ENCODE measurements at places on chromosomes 2 and 18.

DNA sequence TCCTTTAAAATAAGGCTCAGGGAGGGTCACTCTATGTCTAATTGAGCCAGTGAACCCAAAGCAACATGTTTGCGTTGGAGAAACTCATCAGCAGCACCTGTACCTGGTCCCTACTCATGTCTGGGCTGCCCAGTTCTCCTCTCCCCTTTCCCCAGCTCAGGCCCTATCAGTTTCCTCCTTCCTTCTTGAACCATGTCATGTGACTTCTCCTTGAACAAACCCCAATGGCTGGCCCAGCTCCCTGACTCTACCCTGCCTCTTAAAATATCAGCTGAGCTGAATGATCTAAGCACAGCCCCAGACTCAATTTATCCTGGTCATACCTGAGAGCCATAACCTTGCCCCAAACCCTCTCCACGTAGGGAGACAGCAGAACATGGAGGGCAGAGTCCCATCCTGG lies 290.9 kb downstream of the LPIN1 start:
- no peak for DNase-seq

DNA sequence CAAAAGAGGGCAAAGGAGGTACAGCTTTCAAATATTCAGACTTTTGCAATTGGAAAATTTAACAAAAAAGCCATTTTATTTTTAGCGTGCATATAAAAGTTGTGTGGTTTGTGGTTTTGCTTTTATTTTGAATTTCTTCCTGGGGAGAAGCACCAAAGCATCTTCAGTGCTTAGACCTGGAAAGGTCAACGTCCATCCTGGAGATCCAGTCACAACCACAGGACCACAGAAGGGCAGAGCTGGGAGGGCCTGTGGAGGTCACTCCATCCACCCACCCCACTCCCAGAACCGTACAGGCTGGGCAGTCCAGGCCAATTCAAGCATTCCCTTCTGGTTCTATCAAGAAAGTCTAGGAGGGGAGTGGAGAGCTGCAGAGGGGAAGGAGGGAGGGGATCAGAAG lies 43.8 kb downstream of the MPHOSPH10 start:
- DNase-seq = no peak

- no peak for DNase-seq
Observed at GRCh38 chr2:189111063-189111715, 68.4 kb downstream of the COL5A2 start.

- DNase-seq = no peak
Observed at GRCh38 chr18:4444306-4444705, 10.8 kb downstream of the DLGAP1 start.

GRCh38 chr2:62147610-62148301 lies 48.2 kb upstream of the B3GNT2 start:
- no peak for DNase-seq

DNA sequence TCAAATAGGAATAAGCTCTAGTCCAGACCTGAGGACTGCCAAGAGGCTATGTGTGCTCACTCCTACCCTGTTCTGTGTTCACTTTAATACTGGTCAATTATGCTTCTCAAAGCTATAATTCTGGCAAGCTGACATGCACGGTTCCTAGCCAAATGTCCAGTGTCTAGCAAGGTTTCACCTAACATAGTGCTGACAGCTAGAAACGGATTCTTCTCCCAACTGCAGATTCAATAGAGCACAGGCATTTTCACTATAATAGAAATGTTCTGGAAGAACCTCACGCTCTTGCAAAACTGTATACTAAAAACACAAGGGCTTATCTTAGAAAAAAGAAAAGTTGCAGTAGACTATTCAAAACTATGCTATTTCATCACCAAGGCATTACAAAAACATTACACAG lies 45.1 kb downstream of the HDAC4 start:
- DNase-seq = no peak

GRCh38 chr2:225008179-225008856 lies 34.0 kb downstream of the DOCK10 start:
- DNase-seq = no peak

DNA sequence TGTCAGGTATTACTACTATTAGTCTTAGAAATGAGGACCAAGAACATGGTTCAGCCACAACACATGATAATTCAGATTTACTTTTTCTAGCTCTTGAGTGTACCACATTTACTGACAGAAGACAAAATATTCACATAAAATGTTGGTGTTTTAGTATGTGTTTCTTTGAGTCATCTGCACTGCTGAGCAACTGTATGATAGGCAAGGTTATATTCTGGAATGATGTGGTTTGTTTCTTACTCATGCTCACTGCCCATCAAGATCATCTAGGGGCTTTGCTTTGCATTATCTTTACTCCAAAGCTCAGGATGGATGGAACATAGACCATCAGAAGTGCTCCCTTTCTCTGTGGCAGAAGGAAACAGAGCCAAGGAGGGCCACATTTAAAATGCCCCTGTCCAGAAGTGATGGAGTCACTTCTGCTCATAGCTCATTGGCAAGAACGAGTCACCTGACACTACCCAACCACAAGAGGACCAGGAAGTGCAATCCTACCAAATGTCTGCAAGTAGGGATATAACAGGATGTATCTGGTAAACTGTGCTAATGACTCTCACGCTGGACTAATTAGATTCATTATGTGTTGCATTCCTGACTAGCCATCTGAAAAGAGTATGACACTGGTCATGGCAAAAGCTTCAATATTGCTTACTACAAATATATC lies 81.5 kb downstream of the DIS3L2 start:
- no peak for DNase-seq

DNA sequence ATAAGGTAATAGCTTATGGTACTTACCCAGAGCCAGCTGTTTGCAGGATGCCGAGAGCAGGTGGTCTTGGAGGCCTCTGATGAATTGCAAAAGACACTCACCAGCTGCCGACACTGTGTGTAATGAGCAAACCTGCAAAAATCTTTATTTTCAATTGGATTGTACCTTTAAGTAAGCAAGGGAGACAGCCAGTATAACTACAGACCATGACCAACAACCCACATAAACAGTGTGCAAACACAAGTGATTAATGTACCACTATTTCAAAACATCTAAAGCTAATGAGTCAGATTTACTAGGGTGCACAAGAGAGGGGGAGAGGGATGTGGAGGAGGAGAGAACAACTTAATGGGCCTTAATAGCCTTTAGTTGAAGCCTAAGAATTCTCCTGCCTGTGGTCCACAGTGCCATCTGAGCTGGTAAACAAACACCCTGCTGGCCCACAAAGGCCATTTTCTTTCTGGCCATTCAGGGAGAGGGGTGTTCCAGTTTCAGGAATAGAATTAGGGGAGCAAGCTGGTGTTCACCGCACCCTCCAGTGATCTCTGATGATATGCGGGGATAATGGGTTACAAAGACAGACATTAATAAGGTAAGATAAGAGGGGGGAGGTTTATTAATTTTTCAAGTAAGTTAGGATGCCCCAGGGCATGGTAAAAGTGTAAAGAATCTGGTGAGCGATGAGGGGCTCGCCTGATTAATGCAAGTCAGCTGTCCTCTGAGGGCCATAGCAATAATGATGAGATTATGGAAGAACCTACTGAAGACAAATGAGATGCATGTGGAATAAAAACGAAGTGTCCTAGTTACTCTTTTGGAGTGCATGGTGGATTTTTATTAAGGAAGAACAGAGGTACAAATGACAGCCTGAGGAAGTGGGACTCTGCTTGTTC lies 196.4 kb downstream of the HRH4 start:
- no peak for DNase-seq

GRCh38 chr18:76491473-76491775 lies 3.6 kb downstream of the ZNF516 start:
- no peak for DNase-seq

DNA sequence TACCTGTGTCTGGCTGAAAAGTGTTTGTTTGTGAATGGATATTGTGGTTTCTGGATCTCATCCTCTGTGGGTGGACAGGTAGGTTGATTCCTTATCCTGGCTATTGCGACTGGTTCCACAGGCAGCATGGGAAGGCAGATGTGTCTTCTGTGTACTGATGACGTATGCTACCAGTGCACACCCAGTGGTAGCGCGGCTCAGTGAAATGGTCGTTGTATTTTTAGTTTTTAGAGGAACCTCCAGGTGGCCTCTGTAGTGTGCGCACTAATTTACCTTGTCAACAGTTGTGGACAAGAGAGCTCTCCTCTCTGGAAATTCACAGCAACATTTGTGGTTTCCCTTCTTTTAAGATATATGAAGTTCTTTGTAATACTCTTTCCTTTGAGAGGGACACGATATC lies 52.5 kb downstream of the CCDC74A start:
- no peak for DNase-seq

GRCh38 chr2:54665436-54665856 lies 58.0 kb upstream of the EML6 start:
- no peak for DNase-seq

DNA sequence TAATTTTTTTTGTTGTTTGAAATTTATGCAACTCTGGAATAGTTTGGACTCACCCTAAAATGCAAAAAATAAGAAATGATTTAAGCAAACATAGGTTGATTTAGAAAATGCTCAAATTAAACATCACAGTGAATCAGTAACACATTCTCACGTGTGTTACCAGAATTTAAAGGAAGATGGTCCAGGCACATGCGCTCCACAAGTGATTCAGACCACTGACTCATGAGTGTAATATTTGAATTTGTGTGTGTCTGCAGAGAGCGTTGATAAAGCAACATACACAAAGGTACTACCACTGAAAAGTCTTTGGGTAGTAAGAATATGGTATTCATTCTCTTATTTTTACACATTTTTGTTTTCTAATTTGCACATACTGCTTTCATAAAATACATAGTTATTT lies 7.9 kb downstream of the SS18 start:
- no peak for DNase-seq

- DNase-seq = no peak
Observed at GRCh38 chr2:30454571-30454970, 7.5 kb downstream of the LCLAT1 start.

DNA sequence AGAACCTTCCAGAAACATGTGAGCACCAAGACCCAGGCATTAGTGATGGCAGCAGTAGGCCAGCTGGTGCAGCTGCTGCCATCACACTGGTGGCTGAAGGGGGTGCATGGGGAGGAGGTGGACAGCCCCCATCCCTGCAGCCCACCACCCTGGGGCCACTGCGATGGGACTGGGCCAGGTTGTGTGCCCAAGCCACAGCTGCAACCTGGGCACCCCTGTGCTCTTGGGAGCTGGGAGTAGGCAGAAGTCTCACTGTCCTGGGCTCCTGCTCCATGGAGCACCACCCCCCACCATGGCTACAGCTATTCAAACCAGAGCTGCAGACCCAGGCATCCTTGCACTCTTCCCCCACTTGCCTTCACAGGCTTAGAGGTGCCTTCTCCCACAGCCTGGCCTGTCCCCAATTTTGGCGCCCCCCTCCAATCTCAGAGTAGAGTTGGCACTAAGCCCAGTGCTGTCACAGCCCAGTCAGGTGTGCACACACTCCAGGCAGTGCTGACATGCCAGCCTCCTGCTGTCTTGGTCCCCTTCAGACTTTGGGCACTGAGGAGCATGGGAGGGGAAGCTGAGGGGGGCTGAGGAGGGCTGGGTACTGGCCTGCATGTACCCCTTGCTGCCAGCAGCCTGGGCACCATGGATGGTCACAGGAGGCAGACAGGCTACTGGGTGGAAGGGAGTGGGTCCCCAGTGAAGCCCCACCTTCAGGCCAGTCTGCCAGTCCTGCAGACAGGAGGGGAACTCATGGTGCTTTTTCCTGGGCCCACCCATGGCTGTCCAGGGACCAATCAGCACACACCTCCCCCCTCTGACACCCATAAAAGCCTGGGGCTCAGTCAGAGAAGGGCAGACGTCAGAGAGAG lies 67.1 kb downstream of the CYP26B1 start:
- no peak for DNase-seq

GRCh38 chr2:159736048-159736447 lies 23.7 kb downstream of the MARCHF7 start:
- DNase-seq = no peak

All from central memory CD8-positive, alpha-beta T cell (primary cell).